Right hindlimb (tissue), 1 donor: ENCODE measurements at places on chromosomes 4 and X.

- no peak for DNase-seq
Measured at GRCh38 chrX:150517303-150517910, 51.0 kb upstream of the MTM1 start.

- no peak for DNase-seq
Measured at GRCh38 chr4:81845761-81846160, 374.1 kb upstream of the RASGEF1B start.

DNA sequence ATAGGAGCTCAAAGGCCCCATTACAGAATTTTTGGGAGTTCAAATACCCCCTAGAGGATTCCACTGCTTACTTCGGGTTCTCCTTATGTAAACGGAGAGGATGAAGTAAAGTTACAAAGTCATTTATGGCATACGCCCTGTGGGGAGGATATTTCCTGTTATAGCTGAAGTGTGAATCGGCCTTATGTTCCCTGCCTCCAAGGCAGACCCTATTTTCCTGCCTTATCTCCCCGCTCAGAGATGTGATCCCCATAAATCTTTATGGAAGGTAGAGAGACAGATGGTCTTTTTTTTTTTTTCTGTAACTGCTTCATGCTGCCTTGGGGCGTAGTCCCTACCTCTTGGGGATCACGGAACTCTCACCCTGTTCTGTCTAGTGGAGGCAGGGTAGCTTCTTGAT is 56.0 kb upstream of the DHX15 start:
- DNase-seq = no peak

DNA sequence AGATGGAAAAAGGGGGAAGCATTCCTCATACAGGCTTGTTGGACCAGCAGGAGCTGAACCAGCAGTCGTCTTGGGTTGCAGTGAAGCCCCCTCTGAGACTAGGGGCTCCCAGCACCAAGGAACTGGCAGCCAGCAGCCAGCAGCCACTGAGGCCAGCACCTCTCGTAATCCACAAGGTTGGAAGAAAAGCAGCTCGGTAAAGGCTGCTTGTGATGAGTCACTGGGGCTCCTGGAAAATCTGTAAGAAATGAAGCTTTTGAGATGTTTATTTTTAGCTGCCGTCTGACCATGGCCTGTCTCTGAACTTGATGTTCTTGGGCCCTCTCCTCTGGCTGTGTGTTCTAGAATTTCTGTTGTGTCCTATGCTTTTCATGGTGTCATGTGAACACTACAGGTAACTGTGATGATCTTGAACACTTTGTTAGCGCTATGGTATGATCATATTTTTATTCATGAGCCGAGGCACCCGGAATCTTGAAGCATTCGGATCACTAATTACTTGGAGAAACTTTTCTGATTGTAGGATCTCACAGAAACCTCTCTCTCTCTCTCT is 18.6 kb downstream of the CLCN4 start:
- peak; percentile 36 for DNase-seq

- DNase-seq = no peak
Measured at GRCh38 chr4:149790172-149790907, 25.3 kb downstream of the IQCM start.

DNA sequence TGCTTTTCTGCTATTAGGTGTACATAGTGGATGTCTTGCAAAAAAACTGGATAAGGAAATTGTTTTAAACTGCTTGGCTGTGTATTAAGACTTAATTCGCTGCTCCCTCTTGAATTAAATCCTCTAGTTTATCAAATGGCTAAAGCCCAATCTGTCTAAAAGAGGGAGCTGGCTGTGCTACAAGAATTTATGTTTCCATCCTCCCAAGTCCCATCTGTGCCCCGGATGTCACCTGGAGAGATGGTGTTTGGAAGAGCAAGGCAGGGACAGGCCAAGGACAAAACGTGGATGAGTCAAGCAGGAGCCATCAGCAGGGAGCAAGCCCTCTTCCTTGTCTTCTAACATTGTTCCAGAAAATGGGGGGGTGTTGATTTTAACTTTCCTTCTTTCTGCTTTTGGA is 171.3 kb upstream of the LCORL start:
- DNase-seq = no peak

DNA sequence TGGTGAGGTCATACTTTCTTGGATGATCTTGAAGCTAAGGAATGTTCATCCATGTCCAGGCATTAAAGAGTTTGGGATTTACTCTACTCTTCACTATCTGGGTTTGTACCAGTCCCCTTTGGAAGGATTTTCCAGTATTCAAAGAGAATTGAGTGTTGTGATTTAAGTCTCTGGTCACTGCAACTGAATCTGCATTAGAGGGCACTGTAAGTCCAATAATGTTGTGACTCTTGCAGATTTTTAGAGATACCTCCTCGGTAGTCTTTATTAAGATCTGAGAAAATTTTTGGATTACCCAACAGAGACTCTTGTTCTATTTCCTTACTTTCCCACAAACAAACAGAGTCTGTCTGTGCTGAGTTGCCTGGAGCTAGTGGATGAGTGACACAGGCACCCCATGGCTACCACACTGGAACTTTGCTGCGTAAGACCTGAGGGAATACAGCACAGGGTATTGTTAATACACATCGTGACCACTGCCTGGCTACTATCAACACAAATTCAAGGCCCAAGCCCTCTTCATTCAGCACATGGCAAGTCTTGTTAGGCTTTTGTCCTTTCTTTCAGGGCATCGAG is 357.1 kb upstream of the KLHL4 start:
- DNase-seq = no peak

DNA sequence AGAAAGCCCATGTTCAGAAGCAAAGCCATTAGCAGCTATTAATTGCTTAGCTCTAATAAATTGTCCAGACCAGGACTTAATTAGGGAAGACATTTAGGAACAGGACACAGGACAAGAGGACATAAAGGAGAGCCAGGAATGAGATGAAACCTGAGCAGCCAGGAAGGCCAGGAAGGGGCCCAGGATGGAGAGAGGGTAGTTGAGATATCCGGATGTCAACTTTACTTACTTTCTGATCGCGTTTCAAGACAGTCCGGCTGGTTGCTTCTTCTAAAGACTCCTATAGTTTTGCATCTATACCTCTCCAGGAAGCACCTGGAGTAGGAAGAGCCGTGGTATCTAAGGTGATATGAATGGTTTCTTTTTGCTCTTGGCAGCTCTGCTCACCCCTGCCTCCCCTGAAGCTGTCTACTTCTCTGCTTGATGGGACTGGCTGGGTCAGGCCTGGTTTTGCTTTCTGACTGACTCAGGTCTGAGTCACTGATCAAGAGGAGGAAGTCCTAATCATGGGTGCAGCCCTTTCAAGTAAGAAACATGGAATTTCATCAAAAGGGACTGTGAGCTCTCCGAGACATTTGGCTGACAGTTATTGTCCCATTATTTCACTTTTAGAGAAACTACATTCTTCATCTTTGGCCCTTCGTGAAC is 733.3 kb downstream of the RPA4 start:
- DNase-seq = no peak

GRCh38 chr4:102503831-102504786 is 3.0 kb downstream of the NFKB1 start:
- DNase-seq = no peak

DNA sequence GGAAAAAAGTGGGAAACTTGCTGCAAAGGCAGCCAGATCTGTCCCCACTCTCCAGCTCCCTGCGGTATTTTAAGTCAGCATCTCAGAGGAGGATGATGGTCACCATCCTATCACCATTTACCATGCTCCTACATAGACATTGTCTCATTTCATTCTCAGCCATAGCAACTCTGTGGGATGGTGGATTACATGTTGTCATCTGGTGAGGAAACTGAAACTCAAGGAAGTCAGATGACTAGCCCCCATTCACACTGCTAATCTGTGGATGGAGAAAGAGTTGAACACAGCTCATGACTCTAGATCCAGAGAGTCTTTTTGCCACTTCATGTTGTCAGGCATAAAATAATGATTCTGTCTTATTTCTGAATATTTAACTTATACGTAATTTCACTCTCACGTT is 323.5 kb downstream of the PTTG2 start:
- DNase-seq = no peak

- no peak for DNase-seq
Measured at GRCh38 chr4:66328803-66329574, 658.7 kb upstream of the EPHA5 start.

DNA sequence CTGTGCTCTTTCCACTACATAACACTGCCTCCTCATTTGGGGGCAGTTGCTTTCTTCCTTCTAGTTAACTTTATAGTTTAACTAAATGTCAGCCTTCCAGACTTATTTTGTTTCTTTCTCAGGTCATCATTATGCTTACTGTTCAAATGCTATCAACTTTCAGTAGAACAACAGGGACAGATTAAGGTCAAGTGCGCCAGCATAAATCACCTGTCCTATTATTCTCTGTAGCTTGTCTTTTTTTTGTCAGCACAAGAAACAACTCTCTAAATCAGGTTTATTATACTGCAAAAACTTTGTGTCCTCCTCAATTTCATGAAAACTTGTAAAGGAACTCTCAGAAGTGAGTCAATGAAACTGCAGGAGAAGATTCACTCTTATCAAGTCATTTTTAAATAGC is 19.6 kb downstream of the SPANXA2 start:
- DNase-seq = no peak

DNA sequence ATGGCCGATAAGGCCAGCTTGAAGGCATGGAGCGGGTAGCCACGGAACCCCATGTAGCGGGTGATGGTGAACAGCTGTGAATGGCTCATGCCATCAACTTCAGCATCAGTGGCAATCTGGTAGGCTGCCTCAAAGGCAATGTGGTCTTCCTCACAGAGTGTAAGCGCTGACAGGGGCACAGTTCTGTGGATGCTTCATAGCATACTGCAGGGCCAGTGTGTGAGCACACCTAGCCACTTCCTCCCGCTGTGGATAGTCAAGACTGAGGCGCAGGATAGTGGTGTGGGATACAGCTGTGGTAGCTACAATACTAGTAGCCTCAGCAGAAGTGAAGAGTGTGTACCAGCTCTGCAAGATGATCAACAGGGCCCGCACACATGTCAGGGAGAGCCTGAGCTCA is 40.5 kb downstream of the C4orf33 start:
- no peak for DNase-seq

DNA sequence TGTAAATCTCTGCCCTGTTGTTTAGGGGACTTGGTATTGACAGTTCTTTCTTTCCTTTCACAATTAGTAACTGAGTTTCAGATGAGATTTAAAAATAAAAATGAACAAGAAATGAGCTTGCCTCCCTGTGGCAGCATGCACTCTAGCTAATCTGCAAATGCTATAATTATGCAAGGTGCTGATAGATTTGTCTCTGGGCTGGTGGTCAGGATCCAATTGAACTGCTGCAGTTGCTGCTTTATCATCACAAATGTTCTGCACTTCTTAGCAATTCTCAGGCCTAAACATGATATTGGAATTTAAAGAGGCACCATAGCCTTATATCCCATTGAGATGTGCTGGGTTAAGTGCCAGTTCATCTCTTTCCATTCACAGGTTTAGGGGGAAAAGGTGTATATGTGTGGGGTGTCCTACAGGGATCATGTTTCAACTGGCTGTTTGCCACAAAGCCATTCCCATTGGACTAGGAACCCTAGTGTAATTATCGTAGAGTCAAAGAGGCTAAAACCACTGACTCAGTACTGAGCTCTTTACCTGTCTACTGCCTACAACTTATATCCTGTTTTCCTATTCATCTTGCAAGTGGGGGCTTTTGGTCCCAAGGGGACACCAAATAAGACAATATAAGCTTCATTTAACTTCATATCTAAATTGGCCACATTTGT is 260.3 kb upstream of the TEX13A start:
- DNase-seq = no peak
